Globus pallidus (tissue), 1 donor: ENCODE measurements at places on chromosomes 2 and 18.

DNA sequence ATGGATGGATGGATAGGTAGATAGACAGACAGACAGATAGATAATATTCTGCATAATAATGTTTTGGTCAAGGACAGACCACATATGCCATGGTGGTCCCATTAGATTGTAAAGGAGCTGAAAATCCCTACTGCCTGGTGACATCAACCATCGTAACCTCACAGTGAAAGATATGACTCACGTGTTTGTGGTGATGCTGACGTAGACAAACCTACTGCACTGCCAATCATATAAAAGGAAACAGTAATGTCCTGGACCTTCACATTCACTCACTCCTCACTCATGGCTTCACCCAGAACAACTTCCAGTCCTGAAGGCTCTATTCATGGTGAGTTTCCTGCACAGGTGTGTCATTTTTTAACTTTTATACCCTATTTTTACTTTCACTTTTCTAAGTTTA is 202.9 kb upstream of the TPO start:
- no peak for DNase-seq

DNA sequence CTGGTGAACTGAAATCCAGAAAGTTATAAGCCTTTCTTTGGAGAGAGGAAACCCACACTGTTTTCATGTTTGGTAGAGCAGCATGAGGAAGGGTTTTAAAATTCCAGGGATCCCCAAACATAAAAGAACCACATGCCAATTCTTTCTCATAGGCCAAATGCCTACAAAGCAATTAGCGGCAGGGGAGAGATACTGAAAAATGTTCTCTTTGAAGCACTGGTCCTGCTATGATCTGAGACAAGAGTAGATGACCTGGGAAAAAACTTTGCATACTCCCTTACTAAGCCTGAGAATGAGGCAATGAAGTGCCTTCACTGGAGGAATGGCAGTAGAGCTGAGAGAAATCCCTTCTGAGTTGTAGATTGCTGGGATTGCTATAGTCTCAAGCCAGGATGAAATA is 1261.7 kb downstream of the DSC3 start:
- DNase-seq = no peak

DNA sequence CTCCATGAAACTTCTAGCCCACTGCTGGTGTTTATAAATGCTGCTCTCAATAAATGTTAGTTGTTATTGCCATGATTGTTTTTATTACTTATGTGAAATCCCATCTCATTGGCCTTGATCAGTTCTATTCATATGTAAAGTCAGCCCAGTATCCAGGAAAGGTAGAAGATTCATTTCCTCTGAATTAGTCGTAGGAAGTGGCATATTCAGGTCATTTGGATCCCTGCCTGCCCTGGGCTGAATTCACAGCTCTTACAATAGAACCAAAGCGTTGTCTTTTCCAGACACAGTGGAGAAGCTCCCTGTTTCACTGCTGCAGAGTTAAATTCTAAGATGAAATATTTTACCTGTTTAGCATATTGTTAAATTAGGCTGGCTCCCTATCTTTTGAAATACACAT is 70.3 kb downstream of the MAIP1 start:
- no peak for DNase-seq

- no peak for DNase-seq
Measured at GRCh38 chr2:161436411-161436810, 20.3 kb downstream of the TBR1 start.

- DNase-seq = no peak
Measured at GRCh38 chr18:7618891-7619442, 51.9 kb downstream of the PTPRM start.

DNA sequence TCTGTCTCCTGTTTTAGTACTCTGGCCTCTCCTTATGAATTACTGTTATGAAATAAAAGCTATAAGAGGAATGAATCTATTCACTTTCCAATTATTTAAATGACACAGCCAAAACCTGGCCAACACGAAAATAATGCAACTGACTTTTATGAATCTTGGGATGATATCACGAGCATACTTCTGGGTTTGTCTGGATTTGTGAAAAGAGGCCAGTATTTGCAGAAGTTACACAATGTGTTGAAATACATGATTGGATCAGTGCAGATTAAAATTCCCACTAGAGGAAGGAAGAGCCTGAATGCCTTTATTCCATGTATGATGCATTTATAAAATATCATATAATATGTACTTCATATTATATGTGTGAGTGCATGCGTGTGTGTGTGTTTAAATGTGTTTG is 418.2 kb downstream of the GRB14 start:
- no peak for DNase-seq

DNA sequence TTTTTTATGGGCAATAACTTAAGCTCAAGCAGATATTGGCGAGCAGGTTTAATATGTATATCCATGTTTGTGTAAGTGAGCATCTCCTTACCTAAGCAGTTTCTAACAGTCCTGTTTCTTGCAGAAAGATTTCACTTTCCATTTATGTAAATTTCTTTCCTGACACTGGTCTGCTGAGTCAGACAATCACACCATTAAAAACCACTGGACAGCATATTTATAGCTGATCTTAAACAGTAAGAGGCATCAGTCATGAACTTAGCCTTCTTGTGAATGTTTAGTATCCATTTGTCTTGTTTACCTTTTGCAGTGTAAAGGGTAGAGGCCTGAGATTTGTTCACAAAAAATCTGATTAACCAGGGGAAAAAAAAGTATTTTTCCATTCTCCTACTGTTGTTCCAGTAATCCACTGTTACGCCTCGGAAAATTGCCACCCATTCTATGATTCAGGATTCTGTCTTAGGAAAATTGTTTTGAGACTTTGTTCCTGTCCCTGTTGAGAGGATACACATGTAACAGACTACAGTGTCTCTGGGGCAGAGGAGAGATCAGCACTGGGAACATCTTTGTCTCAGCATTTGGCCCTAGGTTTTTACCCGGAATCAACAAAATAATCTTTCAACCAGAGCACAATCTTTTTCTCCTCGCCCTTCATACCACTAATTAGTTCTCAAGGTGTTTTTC is 521.0 kb upstream of the NRP2 start:
- no peak for DNase-seq

DNA sequence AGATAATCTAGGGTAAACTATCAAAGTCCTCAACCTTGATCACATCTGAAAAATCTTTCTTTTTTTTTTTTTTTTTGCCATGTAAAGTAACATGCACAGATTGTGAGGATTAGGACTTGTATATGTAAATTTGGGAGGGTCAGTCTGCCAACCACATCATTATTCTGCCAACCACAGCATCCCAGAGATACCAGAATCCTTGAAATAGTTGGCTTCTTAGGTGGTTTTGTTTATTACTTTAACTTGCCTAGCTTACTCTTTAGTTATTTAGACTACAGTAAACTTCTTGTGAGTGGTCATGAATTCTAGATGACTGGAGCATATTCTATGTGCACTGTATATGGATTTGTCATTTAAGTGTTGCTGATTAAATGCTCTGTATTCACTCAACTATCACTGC is 242.1 kb upstream of the RBMS1 start:
- no peak for DNase-seq

- DNase-seq = no peak
Measured at GRCh38 chr18:12023375-12023774, 42.1 kb downstream of the IMPA2 start.

- no peak for DNase-seq
Measured at GRCh38 chr2:181978351-181979150, 7.1 kb upstream of the PPP1R1C start.
